CD4-positive, alpha-beta T cell treated with Interleukin-12 subunit alpha and Interleukin-12 subunit beta, for 1 hour (primary cell): ENCODE measurements at places on chromosomes 1 and 21.
A peak's percentile ranks its signal among the peaks of the same experiment; 100 is the strongest.

- DNase-seq: no peak
These were observed 32.6 kb downstream of the RUNX3 start for GRCh38 chr1:24897263-24898151.

DNA sequence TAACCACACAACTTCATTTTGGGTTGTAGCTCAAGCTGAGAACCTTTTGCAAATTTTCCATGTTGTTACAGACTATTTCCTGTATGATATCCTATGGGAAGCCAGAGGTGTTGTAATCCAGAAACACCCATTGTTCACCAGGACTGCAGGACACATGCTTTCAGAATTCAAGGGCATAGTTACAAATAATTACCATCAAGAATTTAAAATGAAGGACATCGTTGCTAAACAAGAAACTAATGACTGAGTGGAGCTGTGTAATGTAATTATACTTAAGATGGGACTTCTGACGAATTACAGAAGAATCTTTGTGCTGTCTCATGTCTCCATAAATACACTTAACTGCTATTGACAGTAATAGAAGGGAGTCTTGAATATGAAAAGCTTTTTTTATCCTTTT, 47.6 kb upstream of the HOOK1 start:
- no peak for DNase-seq

GRCh38 chr21:28336314-28336713, 656.4 kb downstream of the LTN1 start:
- DNase-seq: no peak

DNA sequence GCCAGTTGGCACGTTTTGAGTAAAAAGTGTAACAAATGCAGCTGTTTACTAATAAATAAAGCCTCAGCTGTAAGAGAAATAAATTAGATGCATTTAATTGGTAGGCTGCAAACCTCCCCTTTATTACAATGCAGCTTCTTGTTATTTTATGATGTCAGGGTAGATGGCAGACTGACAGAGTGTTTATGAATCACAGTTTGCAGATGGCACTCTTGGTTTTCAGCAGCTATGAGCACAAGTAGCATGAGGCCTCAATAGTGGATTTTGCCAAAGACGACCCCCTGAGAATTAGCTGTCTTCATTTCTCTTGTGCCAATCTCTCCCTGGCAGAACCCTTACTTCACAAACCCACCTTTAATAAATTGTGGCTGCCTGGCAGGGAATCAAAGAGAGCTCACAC, 161.2 kb upstream of the C1orf87 start:
- no peak for DNase-seq

- DNase-seq: peak; percentile 16
These were observed 30.8 kb upstream of the PTGFRN start for GRCh38 chr1:116878804-116879477.

GRCh38 chr1:37723390-37724078, 31.2 kb downstream of the CDCA8 start:
- no peak for DNase-seq

- DNase-seq: no peak
These were observed 331.6 kb upstream of the DUSP10 start for GRCh38 chr1:222073307-222073995.

DNA sequence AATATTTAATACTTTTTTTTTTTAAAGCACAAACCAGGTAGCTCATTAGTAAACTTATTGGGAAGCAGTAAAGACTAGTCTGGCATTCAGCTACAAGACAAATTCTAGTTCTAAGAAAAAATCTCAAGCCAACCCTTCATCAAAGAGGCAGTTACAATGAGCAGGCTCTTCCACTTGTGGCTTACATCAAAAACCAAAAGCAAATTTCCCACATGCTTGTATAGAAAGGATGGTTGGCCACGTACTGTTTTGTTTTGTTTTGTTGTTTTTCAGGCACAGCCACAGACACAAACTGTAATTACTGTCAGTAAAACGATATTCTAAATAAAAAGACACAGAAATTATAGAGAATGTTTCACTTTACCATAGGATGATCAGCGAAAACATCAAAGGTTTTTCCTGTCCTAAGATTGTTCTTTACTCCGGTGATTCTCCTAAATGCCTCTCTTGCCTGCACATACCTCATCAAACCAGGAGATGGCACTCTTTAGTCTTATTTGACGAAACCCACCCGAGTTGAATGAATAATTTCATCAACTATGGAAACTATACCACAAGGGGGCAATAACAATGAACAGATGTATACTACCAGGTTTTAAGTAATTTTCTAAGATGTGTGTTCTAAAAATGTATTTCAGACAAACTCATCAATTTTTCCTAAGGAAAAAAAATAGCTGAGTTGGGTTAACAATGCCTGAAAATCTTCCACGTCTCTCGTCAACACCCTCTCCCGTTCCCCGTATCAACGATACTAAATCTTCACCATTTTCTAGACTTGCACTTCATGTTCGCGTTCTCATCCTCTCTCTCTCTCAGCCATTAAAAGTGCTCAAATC, 26.9 kb downstream of the RPL5 start:
- peak; percentile 85 for DNase-seq

GRCh38 chr1:43566382-43567044, 35.8 kb downstream of the PTPRF start:
- DNase-seq: no peak

GRCh38 chr1:197526736-197527371, 248.4 kb downstream of the DENND1B start:
- DNase-seq: peak; percentile 42

- DNase-seq: no peak
These were observed 60.8 kb downstream of the ALPL start for GRCh38 chr1:21569820-21570527.

DNA sequence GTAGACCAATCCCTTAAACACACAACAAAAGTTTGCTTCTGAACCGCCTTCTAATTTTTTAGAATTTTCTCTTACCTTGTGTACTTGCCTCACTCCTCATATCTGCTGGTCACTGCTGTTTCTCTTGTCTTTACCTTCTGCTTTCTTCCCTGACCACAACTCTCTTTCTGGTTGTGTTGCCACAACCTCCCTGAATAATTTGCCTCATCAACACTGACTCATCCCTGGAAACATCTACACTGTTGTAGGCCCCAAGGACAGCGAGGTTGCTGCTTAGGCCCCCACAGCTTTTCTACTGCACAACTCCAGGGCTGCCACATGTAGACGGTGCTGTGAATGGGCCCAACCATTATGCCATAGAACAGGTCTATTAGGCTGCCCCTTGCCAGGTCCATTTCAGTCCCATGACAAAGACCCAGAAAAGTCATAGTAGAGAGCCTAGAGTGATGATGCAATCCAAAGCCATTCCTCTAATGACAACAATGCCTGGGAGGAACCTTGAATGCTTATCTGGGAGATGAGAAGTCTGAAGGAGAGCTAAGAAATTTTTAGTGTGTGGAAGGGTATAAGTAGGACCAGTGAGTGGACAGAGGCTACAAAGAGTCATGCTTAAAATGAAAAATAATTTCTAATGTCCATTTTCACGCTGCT, 36.6 kb upstream of the LCE5A start:
- no peak for DNase-seq

DNA sequence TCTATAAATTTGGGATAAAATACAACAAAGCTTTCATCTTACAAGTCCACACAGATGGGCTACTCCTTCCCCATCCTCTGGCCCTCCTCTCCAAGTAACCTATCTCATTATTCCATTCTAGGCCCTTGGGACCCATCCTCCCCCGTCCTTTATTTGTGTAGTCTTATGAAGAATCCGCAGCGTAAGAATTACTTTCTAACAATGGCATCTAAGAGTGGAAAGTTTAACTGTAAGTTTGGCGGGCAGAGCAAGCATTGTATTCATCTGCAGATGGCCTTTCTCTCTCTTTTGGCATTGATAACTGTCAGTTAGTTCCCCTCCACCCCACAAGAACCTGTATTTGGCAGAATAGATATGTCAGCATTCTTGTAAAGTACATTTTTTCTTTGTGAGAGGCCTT, 91.9 kb upstream of the TSPAN2 start:
- no peak for DNase-seq

- peak; percentile 35 for DNase-seq
These were observed 73.1 kb downstream of the RUNX3 start for GRCh38 chr1:24856787-24857506.

- DNase-seq: peak; percentile 69
These were observed 19.1 kb downstream of the NME7 start for GRCh38 chr1:169348383-169349036.

DNA sequence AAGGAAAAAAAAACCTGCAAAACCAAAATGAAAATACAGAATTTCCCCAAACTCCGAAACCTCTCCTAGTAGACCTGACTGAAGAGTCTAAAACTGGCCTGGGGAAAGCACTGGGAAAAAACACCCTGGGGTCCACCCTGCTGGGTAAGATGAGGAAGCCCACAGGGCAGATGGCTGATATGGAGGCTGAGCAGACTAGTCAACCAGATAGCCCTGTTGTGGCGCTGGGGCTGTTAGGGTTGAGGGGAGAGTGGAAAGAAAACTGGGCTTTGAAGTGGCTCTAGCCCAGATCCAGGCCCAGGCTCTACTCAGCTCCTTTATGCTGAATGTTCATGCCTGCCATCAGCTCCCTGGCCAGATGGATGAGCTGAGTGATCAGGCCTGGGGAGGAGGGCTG, 6.8 kb upstream of the SLAMF1 start:
- no peak for DNase-seq

DNA sequence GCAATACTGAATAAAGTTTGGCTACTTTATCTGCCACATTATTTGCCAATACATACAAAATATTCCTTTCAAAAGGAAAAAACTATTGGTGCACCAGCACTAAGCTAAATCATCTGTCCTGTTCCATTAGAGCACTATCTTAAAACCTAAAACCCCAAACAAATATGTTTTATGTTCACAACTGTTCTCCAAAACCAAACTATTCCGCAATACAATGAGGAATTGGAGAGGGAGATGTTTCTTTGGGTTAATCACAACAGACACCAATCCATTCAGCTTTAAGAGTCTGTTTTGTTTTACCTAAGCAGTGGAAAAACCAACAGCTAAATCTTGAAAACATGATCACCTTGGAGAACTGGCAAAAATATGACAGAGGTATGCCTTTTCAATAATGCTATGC, 85.1 kb downstream of the ZNF644 start:
- DNase-seq: no peak

DNA sequence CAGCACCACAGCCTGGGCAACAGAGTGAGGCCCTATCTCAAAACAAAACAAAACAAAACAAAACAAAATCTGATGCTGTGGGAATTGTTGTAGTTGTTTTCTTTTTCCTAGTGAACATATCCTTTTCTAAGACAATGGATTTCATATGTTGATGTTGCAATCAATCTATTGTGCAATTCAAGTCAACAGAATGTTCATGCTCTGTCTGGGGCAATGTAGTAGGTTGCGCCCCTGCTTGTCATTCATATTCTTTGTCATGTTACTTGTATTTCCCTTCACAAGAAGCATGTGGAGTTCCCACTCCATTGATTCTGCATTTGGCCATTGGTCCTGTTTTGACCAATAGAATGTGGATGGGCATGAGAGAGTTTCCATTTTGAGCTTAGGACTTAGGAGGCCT, 223.9 kb downstream of the DUSP10 start:
- DNase-seq: no peak

- no peak for DNase-seq
These were observed 21.2 kb downstream of the MCM3AP start for GRCh38 chr21:46264046-46264689.

DNA sequence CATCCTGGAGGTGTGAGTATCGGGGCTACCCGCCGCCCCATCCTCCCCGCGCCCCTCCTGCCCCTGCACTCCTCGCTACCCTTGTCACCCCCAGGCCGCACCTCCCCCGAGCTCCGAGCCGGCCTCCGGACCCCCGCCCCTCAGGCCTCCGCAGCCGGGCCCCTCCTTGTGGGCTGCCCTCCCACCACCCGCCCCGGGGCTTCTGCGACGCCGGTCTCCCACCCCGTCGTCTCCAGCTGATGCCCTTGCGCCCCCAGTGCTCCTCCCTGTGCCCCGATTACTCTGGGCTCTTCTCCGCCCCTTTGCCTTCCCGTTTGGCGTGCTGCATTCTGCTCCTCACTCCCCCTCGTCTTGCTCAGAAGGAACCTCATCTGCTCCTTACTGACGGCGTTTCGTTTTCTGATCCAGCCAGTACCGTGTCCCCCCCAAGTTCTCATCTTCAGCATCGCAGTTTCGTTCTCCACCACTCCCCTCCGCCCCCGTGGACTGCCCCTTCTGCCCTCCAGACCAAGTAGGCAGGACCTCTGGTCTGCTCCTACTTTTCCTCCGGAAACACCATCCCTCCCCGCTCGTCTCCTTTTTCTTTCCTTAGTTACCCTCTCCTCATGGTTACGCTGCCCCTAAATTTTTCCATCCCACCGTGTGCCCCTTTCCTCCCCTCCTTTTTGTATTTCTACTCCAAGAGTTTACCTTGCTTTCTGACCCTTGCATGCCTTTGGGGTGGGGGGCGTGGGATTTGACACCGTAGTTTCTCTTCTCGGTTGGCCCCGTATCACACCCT, 841 bp downstream of the SNX27 start:
- DNase-seq: peak; percentile 23

GRCh38 chr1:33030575-33030974, 6.1 kb downstream of the AK2 start:
- DNase-seq: no peak

DNA sequence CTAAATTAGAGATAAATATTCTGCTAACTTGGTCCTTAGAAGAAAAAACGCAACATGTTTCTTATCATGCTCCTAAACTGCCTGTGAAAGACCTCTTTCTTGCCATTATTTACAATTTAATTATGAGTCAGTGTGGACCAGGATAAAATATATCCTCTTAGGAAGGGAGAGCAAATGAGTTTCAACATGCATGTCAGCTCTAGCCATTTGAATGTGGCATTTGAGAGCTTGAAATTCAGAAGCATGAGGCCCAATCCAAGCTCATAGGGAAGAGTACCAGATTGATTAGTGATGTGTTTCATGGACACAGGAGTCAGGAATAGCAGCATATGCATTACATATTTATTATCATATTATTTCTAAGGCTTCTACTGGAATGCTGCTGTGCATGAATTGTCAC, 39.3 kb downstream of the TBX15 start:
- no peak for DNase-seq

DNA sequence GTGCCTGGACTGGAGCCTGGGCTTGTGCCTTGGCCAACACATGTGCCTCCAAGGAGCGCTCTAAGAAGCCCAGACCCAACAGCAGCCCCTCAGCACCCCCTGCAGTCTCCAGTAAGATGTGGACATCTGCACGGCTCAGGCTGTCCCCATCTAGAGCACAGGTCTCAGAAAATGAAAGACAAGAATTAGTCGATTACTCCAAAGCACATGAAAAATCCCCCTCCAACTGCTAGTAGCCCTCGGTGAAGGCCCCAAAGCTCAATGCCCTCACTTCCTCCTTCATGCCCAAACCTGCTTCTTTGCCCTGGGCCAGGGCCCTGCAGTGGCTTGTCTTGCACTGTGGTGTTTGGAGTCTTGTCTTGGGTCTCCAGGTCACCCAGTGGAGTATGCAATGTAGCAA, 21.9 kb upstream of the ERO1B start:
- no peak for DNase-seq

GRCh38 chr1:151277249-151277648, 4.8 kb upstream of the ZNF687 start:
- DNase-seq: no peak

GRCh38 chr1:202217951-202218350, 24.4 kb downstream of the LGR6 start:
- no peak for DNase-seq
